CD4-positive, alpha-beta memory T cell (primary cell): ENCODE measurements at places on chromosomes 12 and 14.

- DNase-seq: no peak
These were observed 11.4 kb downstream of the MCRS1 start for GRCh38 chr12:49556391-49557186.

GRCh38 chr12:21672146-21672545 lies 14.5 kb upstream of the LDHB start:
- no peak for DNase-seq

DNA sequence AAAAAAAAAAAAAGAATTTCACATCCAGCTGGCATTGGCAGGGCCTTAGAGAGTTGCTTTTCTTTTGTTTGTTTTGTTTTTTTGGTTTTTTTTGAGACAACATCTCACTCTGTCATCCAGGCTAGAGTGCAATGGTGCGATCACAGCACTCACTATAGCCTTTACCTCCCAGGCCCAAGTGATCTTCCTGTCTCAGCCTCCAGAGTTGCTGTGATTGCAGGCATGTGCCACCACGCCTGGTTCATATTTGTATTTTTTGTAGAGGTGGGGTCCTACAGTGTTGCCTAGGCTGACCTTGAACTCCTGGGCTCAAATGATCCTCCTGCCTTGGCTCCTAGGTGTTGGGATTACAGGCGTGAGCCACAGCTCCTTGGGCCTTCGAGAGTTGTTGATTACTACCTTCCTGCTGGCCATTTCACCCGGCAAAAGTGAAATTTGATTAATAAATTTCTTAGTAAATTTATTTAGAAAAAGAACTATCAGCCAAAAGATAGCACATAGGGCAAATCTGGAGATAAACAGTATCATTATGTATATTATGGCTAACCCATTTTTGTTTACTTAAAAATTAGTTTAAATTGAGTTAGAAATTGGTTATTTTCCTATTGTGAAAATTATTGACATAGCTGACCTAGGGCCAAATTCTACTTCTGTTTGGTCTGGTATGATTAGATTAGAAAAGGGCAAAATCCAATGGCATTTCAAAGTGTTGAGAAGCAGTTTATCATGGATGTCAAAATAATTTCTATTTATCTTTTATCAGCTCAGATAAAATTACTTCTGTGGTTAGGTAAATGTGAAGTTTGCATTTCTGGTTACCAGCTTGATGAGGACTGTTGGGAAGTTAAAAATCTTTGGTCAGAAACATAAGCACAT lies 12.6 kb downstream of the ACTR6 start:
- DNase-seq: no peak

DNA sequence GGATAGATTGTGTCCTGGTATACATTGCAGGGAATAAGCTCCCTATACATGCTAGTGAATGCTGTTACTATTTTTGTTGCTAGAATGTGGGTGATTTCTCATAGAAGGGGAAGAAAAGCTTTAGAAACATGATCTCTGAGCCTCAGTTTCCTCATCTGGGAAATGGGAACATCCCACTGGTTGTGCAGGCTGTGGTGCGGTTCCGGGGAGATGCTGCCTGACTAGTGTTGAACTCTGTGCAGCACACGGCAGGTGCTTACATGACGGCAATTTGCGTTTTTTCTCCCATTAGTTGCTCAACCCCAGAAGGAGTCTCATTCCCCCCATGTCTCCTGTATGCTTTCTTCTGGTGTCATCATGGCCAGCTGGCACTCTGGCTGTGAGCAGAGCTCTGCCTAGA lies 32.9 kb downstream of the FOXN4 start:
- DNase-seq: no peak

DNA sequence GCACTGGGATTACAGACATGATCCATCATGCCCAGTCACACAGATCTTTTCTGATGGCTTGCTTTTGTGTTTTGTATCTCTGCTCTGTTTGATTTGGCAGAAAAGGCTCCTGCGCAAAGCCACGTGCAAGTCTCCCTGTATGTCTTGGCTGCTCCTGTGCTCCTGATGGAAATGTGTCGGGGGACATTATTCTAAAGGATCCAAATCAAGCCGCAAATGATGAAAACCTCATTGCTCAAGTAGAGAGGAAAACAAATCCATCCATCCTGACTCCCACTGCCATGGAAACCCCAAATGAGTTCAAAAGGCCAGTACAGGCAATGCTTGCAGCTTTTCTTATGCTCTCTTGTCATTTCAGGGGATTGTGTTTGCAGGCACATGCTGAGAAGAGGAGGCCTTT lies 93.8 kb downstream of the NDUFA12 start:
- no peak for DNase-seq

GRCh38 chr14:77189479-77189878 lies 7.9 kb downstream of the TMEM63C start:
- no peak for DNase-seq

- peak; percentile 40 for DNase-seq
These were observed 110.7 kb downstream of the NCOR2 start for GRCh38 chr12:124456652-124457152.

DNA sequence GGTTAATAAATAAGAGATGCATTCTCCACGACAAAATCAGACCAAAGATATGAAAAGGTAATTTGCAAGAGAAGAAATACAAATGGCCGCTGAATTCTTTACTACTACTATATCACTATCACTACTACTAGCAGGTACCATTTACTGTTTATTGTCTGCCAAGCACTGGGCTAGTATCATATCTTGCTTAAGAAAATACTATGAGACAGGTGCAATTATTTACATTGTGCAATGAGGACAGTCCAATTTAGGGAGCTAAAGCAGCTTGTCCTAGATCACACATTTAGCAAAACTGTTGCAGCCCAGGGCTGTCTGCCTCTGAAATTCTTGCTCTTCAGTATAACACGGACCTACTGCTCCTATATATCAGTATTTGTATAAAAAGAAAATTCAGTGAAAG lies 52.8 kb downstream of the CRADD start:
- no peak for DNase-seq

- no peak for DNase-seq
These were observed 157.5 kb downstream of the C12orf75 start for GRCh38 chr12:105487963-105488362.

DNA sequence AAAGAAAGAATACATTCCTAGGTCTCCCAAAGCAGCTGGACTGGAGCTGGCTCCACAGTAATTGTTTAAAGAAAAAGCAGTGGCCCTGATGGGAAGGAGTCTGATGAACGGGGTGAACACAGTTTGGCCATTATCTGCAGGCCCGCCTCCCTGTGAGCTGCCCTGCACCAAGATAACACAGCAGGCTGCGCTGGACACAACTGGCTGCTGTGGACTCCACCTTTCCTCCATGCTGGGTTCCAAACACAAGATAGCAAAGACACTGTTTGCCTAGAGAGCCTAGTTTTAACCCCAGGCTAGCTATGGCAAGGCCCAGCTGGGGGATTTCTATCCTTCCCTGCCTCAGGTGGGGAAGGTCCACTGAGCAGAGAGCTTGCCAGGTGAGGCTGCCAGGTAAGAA lies 34.6 kb downstream of the ZFP36L1 start:
- no peak for DNase-seq
